Breast epithelium (tissue), 4 donors: ENCODE measurements at places on chromosomes 11 and 22. TPM values are rescaled to one million over a fixed set of nuclear protein-coding genes. Genes with fewer than 3 reads are reported as not detected.
A peak's percentile ranks its signal among the peaks of the same experiment; 100 is the strongest.

Gene ARFGAP2
- total RNA-seq: 175 TPM

Gene OMP
- total RNA-seq: not detected

Gene MYBPC3
- total RNA-seq: under 0.01 TPM

Gene INS
- total RNA-seq: not detected

DNA sequence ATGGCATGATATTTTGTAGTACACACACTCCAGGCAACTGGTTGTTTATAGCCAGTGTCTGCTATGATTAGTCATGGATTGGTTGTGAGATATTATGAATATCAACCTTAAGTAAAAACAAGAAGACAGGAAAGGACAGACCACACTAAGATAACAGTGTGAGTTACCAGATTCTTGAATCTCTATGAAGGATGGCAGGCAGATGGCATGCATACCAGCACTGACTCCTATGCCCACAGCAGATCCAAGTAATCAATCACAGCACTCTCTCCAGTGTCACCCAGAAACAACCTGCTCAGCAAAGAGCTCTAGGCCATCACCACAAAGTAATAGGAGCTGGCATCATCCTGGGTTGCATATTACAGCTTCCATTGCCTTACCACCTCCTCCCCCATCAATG is 116.6 kb downstream of the GALNT18 start:
- H3K27me3 ChIP-seq: no peaks in the 10 kb centered on the region
- H3K4me1 ChIP-seq: no peaks in the 10 kb centered on the region
- DNase-seq: no peak
- no peak overlapping the region for H3K27ac ChIP-seq
- no peak overlapping the region for H3K4me3 ChIP-seq

GRCh38 chr22:20029550-20030225 is 8.8 kb downstream of the TANGO2 start:
- peaks cover 6% of the 10 kb centered on the region for H3K4me1 ChIP-seq
- no peaks in the 10 kb centered on the region for H3K36me3 ChIP-seq
- DNase-seq: no peak
- H3K27me3 ChIP-seq: no peaks in the 10 kb centered on the region
- H3K27ac ChIP-seq: peak overlapping the region; percentile 10
- no peak overlapping the region for H3K4me3 ChIP-seq

- H3K4me3 ChIP-seq: no peak overlapping the region
- no peaks in the 10 kb centered on the region for H3K36me3 ChIP-seq
- H3K27me3 ChIP-seq: no peaks in the 10 kb centered on the region
- no peaks in the 10 kb centered on the region for H3K4me1 ChIP-seq
- H3K27ac ChIP-seq: no peak overlapping the region
Observed at GRCh38 chr11:60164550-60165075, 18.3 kb downstream of the MS4A6A start.
